ENCODE measurements at places on chromosomes 12 and 14.
A peak's percentile ranks its signal among the peaks of the same experiment; 100 is the strongest.

DNA sequence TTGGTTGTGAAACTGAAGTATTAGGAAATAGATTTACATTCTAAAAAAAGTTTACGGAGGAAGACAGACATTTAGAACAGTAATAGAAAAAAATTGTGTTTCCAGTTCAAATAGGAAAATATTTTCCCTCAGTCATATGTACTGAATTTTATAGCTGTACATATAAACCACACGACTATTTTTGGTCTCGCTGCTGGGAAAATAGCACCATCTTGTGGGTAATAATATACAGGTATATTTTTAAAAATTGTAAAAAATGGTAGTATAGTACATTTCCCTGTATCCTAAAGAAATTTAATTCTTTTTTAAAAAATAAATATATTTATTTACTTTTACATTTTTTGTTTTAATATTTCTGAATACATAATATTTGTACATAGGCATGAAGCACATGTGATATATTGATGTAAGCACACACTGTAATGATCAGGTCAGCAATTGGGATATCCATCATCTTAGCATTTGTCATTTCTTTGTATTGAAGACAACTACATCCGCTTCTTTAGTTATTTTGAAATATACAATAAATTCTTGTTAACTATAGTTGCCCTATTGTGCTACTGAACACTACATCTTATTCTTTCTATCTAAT, 168.6 kb downstream of the ALX1 start:
- DNase-seq, result no peak

DNA sequence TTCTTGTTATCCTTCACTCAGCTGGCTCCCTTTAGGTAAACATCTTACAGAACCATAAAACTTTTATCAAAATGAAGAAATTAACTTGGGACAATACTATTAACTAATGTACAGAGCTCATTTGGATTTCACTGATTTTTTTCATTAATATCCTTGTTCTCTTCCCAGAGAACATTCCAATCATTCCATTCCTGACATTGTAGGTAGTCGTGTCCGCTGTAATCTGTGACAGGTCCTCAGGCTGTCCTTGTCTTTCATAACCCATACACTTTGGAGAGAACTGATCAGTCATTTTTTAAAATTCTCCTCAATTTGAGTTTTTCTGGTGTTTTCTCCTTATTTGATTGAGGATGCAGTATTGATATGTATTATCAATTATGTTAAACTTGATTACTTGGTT, 916.8 kb downstream of the GALC start:
- no peak for DNase-seq

DNA sequence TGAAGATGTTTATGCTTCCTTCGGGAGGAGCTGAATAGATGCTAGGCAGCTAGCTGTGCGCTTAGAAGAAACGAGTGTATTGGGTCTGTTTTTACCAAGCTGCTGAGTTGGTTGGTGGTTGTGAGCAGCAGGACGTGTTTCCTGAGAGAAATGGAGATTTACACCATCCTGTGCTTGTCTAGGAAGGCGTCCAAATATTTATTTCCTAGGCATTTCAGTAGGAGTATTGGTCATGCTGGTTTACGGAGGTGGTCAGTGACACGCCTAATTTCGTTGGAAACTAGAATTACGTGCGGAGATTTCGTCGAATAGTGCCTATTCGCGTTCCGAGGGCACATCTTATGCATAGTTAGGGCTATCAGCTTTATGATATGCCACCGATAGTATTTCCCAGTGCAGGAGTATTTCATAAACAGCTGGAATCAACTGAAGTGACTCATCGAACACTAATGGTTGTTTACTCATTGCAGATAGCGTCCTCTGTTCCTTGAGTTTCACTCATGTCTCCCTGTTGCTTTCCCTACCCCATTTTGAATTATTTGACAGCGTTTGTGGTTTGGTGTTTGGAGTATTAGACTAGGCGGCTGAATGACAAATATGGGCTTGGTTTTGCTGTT, 780 bp downstream of the TBC1D15 start:
- DNase-seq, result peak; percentile 78

- DNase-seq, result peak; percentile 36
Measured at GRCh38 chr12:112352921-112353320, 29.3 kb downstream of the HECTD4 start.
